NCI-H774 (cell line): ENCODE measurements at places on chromosomes 1 and 21.

DNA sequence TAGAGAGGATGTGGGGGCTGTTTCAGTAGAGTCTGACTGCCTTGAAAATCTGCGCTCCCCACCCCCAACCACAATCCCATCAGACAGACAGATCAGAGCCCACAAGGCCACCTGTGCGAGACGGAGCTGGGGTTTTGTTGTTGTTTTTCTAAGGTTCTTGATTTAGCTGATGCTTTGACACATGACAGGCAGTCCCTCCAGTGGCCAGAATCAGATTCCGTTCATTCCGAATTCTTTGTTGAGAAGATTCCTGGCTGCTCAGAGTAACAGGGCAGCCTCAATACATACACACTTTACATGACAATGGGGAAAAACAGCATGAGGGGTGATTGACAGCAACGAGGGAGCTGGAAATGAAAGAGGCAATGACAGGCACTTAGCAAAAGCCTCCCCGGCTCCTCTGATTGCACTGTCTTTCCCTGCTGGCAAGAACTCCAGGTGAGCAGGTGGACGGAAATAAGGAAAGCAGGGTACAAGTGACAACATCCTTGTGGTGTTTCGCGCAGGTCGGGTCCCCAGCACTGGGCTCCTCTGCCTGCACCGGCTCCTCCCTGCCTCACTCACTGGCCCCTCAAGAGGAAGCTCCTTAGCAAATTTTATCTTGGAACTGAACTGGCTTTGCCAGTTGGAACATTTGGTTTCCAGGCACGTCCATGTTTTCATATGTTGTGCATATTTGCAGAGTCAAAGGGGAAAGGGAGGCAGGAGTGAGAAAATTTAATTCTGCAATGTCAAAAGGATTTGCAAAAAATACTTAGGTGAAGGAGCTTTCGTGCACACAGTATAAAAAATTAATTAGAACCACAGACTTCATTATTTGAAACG is 148.7 kb downstream of the PGBD5 start:
- no peak for DNase-seq

DNA sequence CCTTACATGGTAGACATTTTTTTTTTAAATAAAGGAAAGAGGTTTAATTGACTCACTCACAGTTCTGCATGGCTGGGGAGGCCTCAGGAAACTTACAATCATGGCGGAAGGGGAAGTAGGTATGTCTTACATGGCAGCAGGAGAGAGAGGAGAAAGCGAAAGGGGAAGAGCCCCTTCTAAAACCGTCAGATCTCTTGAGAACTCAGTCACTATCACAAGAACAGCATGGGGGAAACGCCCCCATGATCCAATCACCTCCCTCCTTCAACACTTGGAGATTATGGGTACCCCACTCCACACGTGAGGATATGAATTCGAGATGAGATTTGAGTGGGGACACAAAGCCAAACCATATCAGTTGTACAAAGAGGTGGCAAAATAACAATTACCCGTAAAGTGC is 301.7 kb downstream of the GRIK1 start:
- DNase-seq, result no peak

GRCh38 chr1:13807209-13807608 is 107.2 kb downstream of the PRDM2 start:
- no peak for DNase-seq

GRCh38 chr1:220426989-220427388 is 100.9 kb upstream of the MARK1 start:
- no peak for DNase-seq

- DNase-seq, result no peak
These were observed 98.6 kb downstream of the OLFM3 start for GRCh38 chr1:101898137-101898536.

DNA sequence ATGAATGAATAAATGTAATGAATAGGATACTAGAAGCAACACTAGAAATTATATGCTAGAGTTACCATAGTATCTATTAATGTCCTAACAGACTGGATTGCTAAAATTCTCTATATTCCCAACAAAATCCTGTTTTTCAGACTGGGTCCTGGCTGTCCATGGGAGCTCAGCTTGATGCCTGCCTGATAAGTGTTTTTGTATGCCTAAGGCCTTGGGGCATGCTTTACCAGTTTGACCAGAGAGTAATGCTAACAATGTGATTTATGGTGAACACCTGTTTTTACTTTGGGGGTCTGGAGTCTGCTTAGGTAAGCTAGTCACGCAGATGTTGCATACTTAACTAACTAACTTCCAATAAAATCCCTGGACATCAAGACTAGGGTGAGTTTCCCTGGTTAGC is 318.8 kb upstream of the DEPDC1 start:
- DNase-seq, result no peak

- no peak for DNase-seq
These were observed 5.3 kb downstream of the SSU72 start for GRCh38 chr1:1569341-1569740.
